Stimulated activated CD4-positive, alpha-beta T cell treated with anti-CD3 and anti-CD28 coated beads, Interleukin-2, amount 100 ng/mL, for 24 hours (primary cell): ENCODE measurements at places on chromosomes 13 and 19.

GRCh38 chr19:55066107-55066709 lies 3.3 kb upstream of the RDH13 start:
- no peak for DNase-seq

- DNase-seq: no peak
These were observed 54.9 kb downstream of the KCNRG start for GRCh38 chr13:50070186-50070585.

DNA sequence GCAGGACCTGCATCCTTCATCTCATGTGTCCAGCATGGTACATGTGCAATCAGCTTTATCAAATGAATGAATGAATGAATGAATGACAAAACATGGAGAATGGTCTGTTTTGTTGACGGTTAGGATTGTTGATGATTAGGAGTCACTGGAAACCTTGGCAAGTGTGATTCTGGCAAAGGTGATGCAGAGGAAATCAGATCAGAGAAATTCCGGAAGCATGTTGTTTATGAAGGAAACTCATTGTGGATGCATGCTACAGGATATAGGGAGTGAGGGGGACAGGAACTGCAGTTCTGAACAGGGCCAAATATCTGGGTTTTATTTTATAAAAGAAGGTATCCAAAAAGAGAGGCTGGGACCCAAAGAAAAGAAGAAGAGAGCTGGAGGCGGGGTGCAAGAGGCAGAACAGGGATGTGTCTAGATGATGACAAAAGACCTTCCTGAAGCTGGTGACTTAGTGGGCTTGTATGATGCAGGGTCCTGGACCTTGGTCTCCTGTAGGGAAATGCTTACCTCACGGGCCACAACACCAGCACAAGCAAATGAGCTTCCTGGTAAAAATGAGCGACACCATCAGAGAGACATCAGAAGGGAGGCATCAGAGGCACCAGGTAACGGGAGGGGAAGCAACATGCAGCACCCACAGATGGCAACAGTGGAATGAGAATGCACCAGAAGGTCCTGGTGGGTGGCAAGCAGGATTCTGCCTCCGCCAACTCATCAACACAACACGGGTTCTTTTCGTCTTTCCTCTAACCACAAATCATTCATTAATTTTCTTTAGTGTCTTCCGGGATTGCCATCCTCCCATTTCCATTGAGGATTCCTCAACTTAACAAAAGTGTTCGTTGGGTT lies 159.6 kb downstream of the FOXO1 start:
- no peak for DNase-seq

- DNase-seq: no peak
These were observed 770.3 kb upstream of the SLITRK5 start for GRCh38 chr13:86900906-86901305.

GRCh38 chr13:23754997-23755396 lies 134.2 kb downstream of the MIPEP start:
- DNase-seq: no peak
